ENCODE measurements at places on chromosomes 3 and 15.

- DNase-seq: no peak
These were observed 272.5 kb upstream of the ARHGEF26 start for GRCh38 chr3:153848702-153849101.

GRCh38 chr15:28943146-28943545 lies 57.4 kb downstream of the APBA2 start:
- DNase-seq: no peak

- peak; percentile 42 for DNase-seq
These were observed 42.0 kb upstream of the SPTSSB start for GRCh38 chr3:161413127-161413854.

- no peak for DNase-seq
These were observed 74.3 kb downstream of the DCUN1D1 start for GRCh38 chr3:182906036-182906435.

DNA sequence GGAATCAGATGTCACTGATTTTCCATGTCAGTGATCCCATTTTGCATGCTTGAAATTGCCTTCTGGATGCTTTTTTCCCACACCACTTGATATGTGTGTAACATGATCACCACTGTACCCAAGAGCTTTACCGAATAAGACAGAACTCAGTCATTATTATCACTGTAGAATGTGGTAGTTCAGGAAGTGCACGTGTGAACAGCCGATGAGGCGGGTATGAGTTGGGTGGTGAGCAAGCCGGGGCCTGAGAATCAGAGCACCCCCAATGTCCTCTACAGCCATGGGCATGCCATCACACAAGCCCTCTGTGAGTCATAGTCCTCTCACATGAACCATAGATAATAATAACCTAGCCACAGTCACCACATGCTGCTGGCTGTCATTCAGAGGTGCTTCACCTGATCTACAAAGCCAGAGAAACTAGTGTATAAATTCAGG lies 470.8 kb downstream of the SOX2 start:
- DNase-seq: no peak

GRCh38 chr3:184656458-184656828 lies 55.4 kb downstream of the MAGEF1 start:
- no peak for DNase-seq

DNA sequence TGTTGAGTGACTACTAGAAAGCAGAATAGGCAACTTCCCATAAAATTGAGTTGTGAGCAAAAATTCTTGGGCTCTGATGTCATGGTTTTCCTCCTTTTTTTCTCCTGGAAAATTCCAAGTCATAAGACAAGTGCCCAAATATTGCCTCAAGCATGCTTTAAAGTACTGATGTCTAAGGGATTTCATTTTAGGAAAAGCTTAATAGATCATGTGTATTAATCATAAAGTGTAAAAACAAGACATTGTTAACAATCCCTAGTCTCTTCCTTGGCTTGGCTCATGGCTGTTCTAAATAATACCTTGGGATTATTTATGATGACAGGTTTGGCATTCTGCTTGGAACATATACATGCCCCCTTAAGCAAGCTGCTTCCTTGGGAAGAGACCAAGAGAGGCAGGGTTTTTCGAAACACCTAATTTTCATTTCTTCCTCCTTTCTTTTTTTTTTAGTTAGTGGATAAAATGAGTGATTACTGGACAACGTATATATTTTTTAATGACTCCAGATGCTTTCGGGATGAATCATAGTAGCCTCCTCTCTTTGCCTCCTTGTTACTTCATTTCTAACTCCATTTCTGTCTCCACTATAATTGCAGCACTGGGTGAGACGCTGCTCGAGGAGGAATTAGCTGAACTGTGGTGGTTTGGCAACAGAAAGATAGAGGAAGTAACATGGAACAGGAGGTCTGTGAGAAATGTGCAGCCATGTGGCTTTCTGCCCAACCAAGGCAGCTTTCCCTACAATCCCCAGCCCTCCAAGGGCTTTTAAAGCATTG lies 104.9 kb downstream of the TPRG1 start:
- peak; percentile 93 for DNase-seq

DNA sequence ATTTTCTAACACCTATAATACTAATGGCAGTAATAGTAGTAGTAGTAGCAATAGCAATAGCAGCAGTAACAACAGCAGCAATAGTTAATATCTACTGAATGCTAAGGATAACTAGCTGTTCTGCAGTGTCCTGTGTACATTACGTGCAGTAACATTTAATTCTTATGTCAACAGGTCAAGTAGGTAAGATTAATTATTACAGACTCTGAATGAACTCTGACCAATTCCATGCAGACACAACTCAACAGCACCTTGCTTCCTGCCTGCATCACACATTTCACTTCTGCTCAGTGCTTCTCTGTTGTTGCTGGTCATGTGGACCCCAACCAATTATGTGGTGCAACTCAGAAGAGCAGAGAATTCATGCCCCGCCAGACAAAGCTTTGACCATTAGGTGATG lies 39.9 kb upstream of the ARHGEF26 start:
- DNase-seq: no peak

DNA sequence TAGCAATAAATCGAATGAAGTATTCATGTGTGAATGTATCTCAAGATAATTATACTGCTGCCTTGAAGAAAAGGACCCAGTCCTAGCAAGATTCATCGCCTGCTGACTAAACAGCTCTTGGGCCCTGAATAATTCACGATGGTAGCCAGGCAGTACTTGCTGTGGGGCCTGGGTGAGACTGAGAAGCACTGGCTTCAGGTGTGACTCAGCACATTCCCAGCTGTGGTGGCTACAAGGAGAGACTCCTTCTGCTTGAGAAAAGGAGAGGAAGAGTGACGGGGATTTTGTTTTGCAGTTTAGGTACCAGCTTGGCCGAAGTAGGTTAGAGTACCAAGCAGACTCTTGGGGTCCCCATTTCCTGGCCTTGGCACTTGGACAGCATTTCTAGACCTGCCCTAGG lies 47.6 kb upstream of the CD200R1L start:
- peak; percentile 28 for DNase-seq

DNA sequence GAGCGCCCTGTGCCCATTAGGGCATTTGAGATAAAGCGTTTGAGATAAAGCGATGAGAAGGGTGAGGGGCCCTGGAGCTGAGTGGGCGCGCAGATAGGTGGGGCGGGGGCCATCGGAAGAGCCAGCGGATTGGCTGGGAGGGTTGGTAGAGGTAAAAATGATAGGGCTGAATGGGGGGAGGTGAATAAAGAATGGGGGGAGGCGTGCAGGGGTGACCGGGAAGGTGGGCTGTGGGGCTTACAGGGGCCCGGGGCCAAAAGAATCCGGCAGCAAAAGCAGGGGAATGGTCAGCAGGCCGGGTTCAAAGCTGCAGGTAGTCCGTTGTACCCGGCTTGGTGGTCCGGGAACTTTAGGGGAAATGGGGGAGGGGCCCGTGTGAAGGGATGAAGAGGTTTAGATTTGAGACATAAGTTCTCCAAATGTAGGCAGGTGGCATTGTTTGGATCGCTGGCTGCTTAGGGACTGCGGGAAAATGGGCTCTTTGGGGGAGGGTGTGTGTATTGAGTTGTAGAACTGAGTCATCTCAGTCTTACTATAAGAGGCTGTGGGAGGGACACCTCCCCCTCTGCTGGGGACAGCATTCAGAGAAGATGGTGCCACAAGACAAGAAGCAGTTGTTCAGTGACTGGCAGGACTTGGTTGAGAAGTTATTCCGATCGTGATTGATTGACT lies 610 bp downstream of the ARID3B start:
- peak; percentile 21 for DNase-seq

DNA sequence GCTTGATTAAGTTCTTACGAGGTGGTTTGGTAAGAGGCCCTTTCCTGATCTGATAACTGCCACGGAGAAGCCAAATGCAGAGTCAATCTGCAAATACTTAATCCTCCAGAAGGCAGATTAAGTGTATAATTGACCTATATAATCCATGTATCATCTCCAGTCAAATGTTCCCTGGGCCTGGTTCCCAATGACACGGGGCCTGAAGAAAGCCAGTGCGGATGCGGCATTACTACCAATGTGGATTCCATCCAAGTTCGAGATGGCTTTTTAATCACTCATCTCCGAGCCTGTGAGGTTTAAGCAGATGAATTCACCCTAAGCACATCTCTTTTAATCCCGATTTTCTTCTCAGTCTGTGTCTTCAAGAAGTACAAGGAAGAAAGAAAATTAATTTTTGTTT lies 60.0 kb upstream of the FEZF2 start:
- no peak for DNase-seq

All from amniotic epithelial cell (primary cell).